ENCODE measurements at places on chromosomes 4 and X.

- DNase-seq: no peak
Measured at GRCh38 chr4:29540439-29541102, 1179.6 kb upstream of the PCDH7 start.

DNA sequence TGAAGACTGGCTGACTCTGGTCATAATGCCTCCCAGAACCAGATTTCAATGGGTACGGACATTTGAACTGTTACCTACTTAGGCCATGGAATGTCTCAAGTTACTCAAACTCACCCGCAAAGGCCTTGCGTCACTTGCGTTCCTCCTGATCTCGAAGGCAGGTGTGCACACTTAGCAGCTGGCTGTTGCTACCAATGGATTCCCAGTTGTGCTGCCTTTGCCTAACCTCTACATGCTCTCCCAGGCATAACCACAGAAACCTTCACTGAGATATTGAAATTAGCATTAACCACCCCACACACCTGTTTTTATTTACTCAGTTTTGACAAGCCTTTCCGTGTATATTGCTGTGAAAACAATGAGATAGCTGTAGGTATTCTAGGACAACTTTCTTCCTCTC, 2.8 kb downstream of the ERVMER34-1 start:
- DNase-seq: no peak

DNA sequence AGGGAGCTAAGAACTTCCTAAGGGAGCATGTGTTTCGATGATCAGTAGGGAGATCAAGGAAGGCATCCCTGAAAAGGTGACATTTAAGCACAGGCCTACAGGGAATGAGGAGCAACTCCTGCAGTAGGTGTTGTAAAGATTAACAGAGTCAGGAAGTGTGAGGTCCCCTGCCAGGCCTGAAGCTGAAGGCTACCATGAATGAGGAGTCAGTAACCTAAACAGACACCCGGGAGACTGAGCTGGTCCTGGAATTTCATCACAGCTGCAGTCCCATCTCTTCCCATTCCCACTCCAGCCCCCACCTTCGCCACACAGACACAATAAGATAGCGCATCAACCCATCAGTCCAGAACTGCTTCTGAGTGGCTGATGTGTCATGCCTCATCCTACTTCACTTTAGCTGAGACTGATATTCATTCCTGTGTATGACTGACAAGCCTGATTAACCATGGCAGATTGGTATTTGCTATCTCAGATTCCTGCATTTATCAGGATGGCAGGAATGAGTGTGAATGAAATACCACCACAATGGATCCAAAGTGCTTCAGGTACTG, 27.0 kb upstream of the EFNB1 start:
- DNase-seq: no peak

DNA sequence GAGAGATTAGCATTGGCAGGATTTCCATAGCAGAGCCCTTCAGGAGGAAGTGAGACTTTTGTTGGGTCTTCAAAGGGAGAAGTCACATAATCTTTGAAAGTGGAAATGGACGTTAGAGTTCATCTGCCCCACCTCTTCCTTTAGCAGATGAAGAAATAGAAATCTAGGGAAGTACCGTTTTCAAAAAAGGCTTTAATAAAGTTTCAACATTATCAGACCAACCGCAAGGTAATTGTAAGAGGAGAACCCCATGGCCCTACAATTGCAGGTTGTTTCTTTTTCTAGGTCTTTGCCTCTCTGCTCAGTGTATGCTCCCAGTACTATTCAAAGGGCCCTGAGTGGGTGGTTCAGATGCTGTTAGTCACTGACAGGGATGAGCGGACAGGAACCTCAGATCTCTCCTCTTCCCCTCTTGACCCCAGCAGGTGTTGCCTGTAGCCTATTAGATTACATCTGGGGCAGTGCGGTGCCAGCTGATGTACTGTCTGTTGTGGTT, 48.6 kb upstream of the AP1S2 start:
- DNase-seq: no peak

DNA sequence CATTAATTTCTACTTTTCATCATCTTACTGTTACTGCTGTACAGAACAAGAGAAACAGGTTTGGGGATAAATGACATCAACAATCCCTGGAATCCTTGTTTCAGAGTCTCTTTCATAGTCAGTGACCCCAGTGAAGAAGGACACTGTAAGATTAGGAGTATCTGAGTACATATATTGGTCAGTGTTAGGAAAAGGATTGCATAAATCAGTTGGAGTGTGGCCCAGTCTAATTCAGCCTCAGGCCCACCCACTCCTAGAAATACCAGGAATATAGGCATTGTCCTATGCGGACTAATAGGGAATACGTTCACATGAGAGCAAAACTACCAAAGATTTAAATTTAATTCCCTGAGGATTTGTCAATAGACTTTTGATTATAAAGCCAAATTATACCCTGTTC, 237.8 kb downstream of the LDB2 start:
- DNase-seq: no peak

- no peak for DNase-seq
Measured at GRCh38 chr4:183295711-183296110, 24.4 kb downstream of the CLDN22 start.

DNA sequence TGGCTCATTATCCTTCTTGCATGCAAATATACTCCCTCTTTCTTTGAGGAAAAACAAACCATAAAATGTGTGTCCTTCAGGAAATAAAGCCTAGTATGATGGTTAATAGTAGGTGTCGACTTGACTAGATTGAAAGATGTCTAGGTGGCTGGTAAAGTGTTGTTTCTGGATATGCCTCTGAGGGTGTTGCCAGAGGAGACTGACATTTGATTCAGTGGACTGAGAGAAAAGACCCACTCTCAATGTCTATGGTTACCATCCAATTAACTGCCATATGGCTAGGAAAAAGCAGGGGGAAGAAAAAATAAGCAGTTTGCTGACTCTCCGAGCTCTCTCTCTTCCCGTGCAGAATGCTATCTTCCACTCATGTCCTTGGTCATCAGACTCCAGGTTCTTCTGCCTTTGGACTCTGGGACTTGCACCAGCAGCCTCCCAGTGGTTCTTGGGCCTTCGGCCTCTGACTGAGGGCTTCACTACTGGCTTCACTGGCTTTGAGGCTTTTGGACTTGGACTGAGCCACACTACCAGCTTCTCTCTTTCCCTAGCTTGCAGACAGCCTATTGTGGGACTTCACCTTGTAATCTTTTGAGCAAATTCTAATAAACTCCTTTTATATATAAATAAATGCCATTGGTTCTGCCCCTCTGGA, 532.1 kb upstream of the HTR2C start:
- DNase-seq: no peak

GRCh38 chr4:99821918-99822503, 5.4 kb downstream of the DAPP1 start:
- no peak for DNase-seq

DNA sequence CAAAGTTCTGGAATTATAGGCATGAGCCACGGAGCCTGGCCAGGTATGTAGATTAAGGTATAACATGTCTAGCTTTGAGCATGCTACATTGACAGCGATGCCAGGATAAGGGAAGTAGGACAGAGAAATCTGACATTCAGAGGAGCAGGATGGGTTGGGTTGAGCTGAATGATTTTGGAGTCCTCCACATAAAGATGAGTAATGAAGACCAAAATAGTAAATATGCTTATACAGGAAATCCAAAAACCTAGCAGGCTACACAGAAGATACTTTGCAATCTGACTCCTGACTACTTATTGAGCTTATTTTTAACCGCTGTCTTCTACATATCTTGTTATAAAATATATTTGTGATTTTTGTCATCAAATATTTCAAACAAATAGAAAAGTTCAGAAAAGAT, 69.7 kb downstream of the PDGFC start:
- no peak for DNase-seq

DNA sequence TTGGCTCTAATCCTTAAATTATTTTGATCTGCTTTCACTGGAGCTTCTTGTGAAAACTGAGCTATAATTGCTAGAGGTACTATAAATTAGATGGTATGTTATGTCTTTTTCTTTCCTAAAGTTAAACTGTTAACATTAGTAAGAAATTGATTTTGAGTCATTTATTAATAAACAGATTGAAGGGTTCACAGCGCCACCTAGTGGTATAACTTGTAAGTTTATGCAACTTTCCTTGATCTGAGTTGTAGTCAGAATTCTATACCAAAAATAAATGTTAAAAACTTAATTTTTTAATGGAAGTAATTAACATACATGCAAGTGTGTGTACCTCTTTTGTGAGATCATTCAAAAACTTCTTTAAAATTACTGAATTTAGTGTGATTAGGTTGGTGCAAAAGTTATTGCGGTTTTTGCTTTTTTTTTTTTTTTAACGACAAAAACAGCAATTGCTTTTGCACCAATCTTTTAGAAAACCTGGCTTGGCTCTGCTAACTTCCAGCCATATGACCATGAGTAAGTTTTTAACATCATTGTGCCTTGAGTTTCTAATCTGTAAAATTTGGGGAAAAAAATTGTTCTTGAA, 151.5 kb downstream of the CENPC start:
- DNase-seq: peak; percentile 10

- no peak for DNase-seq
Measured at GRCh38 chr4:124035364-124036041, 638.9 kb downstream of the SPRY1 start.

GRCh38 chr4:144208074-144208473, 67.6 kb upstream of the GYPA start:
- no peak for DNase-seq

DNA sequence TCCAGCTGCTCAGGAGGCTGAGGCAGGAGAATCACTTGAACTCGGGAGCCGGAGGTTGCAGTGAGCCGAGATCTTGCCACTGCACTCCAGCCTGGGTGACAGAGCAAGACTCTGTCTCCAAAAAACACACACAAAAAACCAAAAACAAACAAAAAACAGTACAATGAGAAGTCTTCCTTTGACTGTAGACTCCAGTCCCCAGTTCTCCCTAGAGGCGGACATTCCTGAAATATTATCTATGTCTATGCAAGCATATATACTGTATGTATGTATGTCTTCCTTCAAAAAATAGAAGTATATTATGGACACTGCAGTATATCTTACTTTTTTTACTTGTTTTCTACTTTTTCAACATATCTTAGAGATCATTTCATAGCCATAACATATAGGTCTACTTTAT, 10.2 kb upstream of the FGF2 start:
- DNase-seq: no peak

DNA sequence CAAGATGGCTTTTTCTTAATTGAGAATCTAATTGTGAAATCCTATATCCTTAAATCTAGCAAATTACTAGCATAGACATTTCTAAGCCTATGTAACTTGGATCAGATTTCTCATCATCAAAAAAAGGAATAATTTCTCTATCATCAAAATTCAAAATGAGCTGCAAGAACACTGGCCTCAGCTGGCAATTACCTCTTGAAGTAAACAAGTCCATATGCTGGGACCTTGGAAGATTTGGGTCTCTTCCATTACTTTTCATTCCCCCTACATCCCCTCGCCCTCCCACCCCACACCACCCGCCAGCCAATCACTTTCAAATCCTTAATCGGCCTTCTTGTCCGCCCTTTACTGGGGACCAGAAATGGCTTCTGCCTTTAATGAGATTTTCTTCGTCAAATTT, 23.3 kb upstream of the MBTPS2 start:
- DNase-seq: no peak

- no peak for DNase-seq
Measured at GRCh38 chrX:19790829-19791228, 96.6 kb downstream of the SH3KBP1 start.

DNA sequence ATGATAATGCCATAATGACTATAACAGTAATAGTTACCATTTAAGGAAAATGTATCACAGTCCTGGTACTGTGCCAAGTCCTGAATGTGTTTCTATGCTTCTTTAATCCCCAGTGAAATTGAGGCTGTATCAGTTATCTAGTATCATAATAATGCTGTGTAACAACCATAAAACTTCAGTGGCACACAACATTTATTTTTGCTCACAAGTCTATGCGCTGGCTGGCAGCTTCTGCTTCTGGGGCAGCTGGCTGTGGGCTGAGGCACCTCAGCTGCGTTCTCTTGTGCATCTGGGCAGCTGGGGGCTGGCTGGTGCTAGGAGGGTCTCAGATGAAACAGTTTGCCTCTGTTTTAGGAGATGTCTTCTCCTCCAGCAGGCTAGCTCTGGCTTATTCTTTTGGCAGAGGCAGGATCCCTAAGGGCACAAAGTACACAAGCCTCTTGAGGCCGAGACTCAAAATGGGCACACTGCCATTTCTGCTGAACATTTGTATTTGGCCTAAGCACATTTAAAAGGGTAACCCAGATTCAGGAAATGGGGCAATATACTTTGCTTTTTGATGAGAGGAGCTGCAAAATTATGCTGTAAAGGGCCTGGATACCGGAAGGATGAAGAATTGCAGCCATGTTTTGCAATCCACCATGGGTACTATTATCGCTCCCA, 62.6 kb upstream of the DHX15 start:
- DNase-seq: no peak

DNA sequence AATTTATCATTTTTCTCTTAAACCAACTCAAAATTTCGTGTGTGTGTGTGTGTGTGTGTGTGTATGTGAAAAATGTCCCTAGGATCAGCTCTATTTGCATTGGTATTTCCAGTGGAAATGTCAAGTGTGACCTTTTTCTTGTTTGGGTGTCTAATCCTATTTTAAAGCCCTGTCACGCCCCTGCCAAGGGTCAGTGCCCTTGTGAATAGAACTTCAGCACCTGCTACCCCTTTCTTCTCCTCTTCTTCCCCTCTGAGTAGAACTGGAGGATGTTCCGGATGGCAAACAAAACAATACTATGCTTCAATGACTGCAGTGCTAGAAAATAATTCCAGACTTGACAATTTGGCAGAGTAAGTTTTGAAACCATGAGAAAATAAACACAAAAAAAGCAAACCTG, 67.3 kb downstream of the SPRY1 start:
- DNase-seq: no peak

DNA sequence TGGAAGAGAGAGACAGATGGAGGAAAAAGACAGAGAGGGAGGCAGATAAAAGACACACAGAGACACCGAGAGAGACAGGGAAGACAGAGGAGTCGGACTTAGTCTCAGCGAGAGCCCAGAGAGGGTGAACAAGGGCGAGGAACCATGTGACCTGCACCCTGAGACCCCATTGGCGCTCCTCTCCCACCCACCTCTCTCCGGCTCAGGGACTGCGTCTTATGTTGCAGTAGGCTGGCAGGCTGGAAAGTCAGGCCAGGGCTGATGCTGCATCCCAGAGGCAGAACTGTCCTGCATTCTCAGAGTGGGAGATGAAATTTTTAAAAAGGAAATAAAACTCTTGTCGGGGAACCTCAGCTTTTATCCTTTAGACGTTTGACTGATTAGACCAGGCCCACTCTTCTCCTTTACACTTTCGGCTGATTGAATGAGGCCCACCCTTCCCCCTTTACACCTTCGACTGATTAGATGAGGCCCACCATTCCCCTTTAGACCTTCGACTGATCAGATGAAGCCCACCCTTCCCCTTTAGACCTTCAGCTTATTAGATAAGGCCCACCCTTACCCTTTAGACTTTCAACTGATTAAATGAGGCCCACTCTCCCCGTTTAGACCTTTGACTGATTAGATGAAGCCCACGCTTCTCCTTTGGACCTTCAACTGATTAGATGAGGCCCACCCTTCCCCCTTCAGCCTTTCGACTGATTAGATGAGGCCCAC, 29.5 kb upstream of the IL3RA start:
- DNase-seq: no peak

GRCh38 chr4:187108845-187109244, 385.2 kb upstream of the FAT1 start:
- DNase-seq: no peak
